Right renal pelvis (tissue), 4 donors: ENCODE measurements at places on chromosomes 5 and 9. TPM values are rescaled to one million over a fixed set of nuclear protein-coding genes. Genes with fewer than 3 reads are reported as not detected.

The LCN12 gene
- polyA plus RNA-seq: 24.5 TPM

GRCh38 chr5:122129306-122129705 lies at the start of gene ZNF474:
Gene ZNF474 (plus strand): TSS chr5:122129546. CDS start chr5:122151991, 22,445 bp downstream.
- peak; percentile 42 for DNase-seq

The ZNF462 gene
- 20.0 TPM for polyA plus RNA-seq

GRCh38 chr5:142324136-142324870 lies 518 bp downstream of the SPRY4 start:
- no peak for DNase-seq

DNA sequence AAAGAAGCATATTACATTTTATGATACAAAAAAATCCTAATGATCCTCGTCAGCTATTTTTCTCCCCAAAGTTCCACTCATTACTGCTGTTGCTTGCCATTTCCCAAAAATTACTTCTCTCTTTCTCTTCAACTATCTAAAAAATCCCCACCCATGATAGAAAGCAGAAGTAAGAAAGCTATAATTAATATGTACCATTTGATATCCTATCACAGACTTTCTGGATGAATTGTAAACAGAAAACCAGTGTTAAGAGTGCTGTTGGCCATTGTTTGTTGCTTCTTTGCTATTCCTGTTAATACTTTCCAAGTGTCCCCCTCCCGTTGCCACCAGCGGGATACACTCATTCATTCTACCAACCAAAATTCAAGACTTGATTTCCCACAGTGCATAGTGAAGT lies 136.3 kb upstream of the SMARCA2 start:
- DNase-seq: no peak

The CLPTM1L gene
- polyA plus RNA-seq: 141 TPM

GRCh38 chr5:163260961-163261360 lies 176.4 kb upstream of the CCNG1 start:
- DNase-seq: no peak

DNA sequence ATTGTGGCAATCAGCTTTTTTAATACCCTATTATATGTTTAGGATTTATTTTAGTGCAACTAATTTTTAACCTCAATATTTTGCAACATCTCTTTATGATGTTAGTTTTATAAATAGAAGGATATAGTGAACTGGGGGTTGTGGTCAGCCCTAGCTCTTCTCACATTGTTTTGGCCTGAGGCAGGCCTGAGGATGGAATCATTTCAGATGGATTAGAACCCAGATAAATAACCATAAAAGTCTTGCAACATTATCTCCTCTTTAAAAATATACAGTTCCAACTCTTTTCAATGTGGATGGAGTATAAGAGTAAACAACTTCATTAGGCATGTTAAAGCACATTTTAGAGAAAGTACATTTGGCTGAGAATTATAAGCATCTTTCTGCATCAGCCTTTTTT lies 522.7 kb downstream of the NR2F1-AS1 start:
- no peak for DNase-seq

- no peak for DNase-seq
Measured at GRCh38 chr5:76341651-76342334, 61.3 kb upstream of the IQGAP2 start.

DNA sequence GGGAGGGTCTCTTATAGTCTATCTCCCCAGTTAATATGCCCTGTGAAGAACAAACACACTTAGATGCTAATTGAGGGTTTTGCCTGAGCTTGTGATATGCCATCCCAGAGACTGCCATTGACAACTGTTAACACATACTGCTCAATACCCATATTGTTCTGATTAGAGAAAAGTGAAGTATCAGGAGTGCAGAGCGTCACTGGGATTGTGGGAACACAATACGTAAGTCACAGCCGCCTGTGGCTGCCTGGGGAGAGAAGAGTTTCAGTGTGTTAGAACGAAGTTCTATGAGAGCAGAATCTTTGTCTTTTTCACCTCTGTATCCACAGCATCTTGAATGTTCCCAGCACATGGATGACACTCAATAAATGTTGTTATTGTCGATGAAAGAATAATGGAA lies 110.2 kb downstream of the MEF2C start:
- no peak for DNase-seq

The NUP188 gene
- 41.4 TPM for polyA plus RNA-seq

- DNase-seq: no peak
Measured at GRCh38 chr5:59591162-59591561, 302.4 kb downstream of the PDE4D start.

- no peak for DNase-seq
Measured at GRCh38 chr9:113503131-113503541, 39.6 kb downstream of the RGS3 start.

DNA sequence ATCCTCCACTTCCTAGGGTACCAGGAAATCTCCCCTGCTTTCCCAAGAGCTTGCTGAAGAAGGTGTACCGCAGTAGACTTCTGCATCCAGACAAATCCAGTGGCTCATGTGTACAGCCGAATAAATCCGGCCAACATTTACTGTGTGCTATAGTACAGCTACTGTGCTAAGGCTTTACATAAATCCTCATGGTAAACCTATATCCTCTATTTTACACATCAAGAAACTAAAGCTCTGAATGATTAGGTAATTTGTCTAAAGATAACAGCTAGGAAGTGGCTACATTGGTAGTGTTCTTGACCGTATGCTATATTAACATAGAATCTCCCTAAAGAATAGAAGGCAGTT lies 511 bp upstream of the WDR41 start:
- no peak for DNase-seq
